M059J (cell line): ENCODE measurements at places on chromosomes 6 and 20.

GRCh38 chr6:14348389-14348788 is 230.8 kb downstream of the CD83 start:
- no peak for DNase-seq

DNA sequence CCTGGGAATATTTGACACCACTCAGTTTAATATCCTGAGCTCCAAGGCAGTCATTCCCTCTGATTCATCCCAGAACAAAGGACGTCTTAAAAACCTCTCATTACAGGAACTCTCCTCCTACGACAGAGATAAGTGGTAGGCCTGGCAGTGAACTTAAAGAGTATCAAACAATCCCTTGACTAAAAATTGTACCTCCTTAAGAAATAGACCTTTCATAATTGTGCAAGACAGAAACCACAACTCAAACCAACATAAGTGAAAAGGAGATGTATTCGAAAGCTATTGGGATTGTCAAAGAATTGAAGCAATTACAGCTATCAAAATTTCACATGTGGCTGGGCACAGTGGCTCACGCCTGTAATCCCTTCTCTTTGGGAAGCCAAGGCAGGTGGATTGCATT is 19.1 kb upstream of the BNIP5 start:
- peak; percentile 24 for DNase-seq

GRCh38 chr6:85419046-85419759 is 30.7 kb upstream of the NT5E start:
- DNase-seq = peak; percentile 27

DNA sequence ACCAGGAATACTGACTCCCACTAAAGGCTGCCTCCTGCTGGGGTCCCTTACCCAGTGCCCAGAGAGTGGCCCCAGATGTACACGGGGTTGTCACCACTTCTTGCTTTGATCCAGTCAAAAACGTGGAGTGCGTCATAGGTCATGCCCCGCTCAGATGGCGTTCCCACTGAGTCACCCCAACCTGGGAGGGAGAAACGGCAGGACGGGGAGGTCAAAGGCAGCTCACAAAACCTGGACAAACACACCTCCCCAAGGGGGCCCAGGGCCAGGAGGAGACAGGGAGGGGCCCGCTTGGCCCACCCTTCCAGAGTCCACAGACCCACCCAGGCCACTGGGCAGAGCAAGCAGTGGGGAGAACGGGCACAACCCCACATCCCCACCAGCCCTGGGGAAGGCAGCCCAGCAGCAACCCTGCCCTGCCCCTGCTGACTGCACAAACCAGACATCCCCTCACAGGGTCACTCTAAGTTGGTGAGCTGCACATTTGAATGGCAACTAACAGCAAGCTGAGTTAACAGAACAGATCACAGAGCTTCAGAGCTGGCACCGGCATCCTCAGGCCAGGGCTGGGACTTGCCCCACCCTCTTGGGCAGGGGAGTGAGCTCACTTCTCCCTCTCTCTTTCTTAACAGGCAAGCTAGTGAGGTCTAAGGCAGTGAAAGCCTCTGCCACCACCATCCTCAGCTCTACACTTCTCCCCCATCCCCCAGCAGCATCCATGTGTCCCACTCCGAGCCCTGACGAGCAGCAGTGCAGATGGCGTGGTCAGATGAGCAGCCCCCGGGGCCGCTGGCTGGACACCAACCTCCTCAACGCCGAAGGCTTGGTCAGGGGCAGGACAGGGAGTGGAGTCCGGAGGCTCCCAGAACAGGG is 61.7 kb downstream of the PYGB start:
- peak; percentile 99 for DNase-seq

DNA sequence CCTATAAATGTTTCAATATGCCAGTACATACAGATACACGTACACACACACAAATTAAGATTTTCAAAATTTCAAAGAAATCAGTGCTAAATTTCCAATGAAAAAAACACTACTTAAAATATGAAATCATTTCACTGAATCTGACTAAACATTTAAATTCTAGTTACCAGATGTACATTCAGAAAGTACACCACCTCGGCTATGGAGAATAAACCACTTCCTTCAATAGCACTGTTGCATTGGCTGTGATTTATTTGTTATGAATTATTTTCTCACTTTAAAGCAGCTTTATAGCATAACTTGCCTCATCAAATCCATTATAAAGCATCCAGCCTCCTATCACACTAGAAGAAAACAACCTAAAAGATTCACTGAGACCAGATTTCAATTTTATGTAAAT is 36.6 kb downstream of the HBS1L start:
- DNase-seq = no peak

- DNase-seq = no peak
Observed at GRCh38 chr20:16011056-16011455, 562.2 kb downstream of the KIF16B start.

- DNase-seq = no peak
Observed at GRCh38 chr6:108798670-108799353, 49.4 kb upstream of the ARMC2 start.

DNA sequence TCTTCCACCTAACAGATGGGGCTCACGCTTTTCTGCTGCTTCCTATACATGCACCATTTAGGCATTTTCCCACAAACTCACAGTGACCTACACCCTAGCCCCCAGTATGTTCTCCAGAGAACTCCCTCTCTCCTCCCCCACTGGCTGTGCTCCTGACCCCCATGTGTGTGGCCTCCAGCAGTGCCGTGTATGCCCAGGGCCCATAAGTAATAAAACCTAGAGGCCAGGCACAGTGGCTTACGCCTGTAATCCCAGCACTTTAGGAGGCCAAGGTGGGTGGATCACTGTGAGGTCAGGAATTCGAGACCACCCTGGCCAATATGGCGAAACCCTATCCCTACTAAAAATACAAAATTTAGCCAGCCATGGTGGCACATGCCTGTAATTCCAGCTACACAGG is 54.7 kb upstream of the NXT1 start:
- no peak for DNase-seq

DNA sequence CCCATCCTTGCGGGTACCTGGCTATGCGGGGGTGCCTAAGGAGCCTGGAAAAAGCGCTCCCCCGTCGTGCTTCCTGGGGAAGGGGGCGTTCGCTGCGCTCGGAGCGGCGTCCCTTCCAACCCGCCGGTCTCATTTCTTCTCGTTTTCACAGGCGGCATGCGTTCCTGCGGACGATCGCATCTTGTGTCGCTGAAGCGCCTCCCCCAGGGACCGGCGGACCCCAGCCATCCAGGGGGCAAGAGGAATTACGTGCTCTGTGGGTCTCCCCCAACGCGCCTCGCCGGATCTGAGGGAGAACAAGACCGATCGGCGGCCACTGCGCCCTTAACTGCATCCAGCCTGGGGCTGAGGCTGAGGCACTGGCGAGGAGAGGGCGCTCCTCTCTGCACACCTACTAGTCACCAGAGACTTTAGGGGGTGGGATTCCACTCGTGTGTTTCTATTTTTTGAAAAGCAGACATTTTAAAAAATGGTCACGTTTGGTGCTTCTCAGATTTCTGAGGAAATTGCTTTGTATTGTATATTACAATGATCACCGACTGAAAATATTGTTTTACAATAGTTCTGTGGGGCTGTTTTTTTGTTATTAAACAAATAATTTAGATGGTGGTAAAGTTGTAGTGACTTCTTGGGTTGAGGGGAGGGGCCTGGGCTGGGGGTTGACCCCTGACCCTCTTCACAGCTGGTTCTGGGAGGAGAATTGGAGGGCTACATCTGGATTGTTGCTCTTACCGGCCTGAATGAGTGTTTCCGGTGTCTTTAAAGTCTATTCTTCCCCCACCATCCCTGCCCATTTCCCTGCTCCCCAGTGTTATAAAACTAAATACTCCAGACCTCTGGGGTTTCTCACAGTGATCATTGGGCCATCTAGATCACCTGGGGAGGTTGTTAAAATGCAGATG is 1.1 kb downstream of the ID1 start:
- peak; percentile 47 for DNase-seq

DNA sequence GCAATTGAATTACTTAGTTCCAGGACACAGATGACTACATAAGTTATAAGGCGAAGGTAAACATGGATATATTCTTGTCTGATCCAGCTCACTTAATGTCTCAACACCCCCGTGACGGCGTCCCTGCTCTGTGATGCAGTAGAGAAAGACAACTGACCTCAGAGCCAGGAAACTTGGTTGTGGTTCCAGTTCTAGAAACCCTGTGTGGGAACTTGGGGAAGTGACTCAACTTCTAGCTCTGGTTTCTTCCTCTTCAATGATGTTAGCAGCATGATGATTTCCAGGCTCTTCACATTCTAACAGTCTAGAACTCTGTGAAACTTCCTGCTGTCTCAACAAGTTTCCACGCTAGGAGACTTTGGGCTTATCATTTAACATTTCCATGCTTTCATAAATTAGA is 18.4 kb downstream of the LAMA4 start:
- DNase-seq = peak; percentile 88

DNA sequence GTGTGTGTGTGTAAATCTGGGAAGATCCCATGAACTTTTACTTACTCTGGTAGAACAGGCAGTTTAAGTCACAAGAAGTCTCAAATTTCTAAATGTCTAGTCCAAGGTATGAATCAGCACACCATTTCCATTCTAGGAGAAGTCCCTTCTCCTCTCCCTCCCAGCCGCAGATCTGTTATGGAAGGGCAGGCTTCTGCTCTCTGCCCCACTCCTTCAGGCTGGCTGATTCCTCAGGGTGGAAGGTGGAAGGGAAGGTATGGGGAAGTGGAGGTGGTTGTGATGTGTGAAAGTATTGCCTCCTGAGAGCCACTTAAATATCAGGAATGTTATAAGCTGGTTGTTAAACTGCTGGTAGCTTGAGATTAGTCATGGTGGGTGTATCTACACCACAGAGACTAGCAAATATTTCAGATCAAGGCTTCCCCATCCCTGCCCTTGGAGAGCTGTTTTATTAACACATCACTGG is 44.5 kb upstream of the LAMA4 start:
- DNase-seq = peak; percentile 98

DNA sequence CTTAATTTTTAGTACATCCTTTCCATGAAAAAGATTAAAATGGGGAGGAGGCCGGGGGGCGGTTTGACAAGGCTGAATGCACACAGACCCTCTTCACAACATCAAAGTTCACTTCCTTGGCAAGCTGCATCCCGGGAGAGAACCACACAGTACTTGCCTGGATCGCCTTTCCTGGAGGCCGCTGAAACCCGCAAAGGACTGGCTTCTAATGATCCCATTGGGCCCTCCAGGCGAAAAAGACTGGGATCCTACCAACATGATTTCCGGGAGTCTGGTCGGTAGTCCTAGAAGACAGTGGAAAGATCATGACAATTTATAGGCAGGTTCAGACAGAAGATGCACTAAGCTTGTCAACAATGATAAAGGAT is 60.2 kb downstream of the RIPOR2 start:
- DNase-seq = no peak

DNA sequence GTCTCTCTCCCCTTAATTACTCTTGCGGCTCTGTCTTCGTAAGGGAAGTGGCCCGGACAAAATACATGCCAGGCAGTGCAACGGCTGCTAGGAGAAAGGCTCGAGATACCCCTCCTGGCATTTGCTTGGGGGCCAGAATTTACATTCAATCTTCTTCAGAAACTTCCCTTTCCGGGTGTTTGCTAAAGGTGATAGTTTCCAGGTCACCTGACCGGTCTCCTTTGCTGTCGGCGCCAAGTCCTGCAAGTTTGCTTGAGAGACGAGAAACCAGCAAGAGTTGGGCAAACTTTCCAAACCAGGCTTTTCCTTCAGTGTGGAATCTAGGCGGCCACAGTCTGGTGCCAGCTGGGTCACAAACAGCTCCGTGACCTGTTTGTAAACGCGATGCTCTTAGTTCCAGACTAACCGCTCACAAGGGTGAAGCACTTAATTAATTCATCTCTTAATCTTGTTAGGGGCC is 563 bp upstream of the SRSF3 start:
- peak; percentile 87 for DNase-seq

GRCh38 chr20:12072954-12073264 is 155.2 kb downstream of the BTBD3 start:
- peak; percentile 72 for DNase-seq

- DNase-seq = no peak
Observed at GRCh38 chr20:3812975-3813847, 7.1 kb upstream of the AP5S1 start.

- no peak for DNase-seq
Observed at GRCh38 chr20:37533154-37533715, 5.6 kb upstream of the BLCAP start.

DNA sequence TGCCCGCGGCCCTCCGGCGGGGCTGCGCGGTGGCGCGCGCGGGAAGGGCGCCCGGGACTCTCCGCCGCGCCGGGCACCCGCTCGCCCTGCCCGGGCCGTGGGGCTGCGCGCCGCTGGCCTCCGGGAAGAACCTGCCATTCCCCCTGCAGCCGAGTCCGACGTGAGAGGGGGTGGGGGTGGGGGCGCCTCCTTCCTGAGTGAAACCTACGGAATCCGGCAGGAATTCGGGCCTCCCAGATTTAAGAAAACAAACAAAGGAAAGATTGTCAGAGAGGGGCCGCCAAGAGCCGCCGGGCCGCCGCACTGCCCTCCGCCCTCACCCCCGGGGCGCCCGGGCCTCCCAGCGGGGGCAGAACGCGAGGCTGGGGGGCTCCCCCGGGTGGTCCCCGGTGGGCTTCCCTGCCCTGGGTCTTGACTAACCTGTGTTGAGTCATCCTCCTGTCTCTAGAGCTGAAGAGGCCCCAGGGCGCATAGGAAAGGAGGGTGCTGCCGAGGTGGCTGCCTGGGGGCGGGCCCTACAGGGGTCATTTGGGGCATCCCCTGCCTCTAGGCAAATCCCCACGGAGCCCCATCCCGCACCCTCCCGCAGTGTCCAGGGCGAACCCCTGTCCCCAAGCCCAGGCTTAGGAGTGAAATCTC is 42.2 kb upstream of the FOXP4 start:
- DNase-seq = peak; percentile 76

DNA sequence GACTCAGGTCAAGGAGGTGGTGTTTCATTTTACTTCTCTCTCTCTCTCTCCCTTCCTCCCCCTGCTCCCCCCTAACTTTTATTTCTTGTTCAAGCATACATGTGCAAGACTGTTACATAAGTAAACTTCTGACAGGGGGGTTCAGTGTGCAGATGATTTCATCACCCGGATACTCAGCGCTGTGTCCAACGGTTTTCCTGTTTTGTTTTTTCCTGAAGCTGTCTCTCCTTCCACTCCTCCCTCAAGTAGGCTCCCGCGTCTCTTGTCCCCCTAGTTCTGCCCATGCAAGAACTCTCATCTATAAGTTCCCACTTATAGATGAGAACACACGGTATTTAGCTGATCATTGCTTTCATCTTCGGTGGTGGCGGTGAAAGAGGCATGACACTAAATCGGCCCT is 751.9 kb upstream of the DEFB115 start:
- DNase-seq = no peak

- no peak for DNase-seq
Observed at GRCh38 chr6:104087765-104088164, 772.0 kb downstream of the HACE1 start.
